Posterior cingulate gyrus (tissue), 11 donors: ENCODE measurements at places on chromosomes 5 and 9.

DNA sequence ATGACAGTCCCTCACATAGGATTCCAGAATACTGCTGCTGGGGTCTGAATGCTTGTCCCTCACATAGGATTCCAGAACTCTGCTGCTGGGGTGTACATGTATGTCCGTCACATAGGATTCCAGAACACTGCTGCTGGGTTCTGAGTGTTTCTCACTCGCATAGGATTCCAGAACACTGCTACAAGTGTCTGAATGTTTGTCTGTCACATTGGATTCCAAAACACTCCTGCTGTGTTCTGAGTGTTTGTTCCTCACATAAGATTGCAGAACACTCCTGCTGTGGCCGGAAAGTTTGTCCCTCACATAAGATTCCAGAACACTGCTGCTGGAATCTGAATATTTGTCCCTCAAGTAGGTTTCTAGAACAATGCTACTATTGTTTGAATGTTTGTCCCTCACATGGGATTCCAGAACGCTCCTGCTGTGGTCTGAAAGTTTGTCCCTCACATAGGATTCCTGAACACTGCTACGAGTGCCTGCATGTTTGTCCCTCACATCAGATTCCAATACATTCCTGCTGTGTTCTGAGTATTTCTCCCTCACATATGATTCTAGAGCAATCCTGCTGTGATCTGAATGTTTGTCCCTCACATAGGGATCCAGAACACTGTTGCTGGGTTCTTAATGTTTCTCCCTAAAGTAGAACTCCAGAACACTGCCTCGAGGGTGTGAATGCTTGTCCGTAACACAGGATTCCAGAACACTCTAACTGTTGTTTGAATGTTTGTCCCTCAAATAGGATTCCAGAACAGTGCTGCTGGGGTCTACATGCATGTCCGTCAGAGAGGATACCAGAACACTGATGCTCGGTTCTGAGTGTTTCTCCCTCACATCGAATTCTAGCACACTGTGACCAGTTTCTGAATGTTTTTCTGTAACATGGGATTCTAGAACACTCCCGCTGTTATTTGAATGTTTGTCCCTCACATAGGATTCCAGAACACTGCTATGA is 200.4 kb downstream of the FOXD4L6 start:
- no peak for DNase-seq

DNA sequence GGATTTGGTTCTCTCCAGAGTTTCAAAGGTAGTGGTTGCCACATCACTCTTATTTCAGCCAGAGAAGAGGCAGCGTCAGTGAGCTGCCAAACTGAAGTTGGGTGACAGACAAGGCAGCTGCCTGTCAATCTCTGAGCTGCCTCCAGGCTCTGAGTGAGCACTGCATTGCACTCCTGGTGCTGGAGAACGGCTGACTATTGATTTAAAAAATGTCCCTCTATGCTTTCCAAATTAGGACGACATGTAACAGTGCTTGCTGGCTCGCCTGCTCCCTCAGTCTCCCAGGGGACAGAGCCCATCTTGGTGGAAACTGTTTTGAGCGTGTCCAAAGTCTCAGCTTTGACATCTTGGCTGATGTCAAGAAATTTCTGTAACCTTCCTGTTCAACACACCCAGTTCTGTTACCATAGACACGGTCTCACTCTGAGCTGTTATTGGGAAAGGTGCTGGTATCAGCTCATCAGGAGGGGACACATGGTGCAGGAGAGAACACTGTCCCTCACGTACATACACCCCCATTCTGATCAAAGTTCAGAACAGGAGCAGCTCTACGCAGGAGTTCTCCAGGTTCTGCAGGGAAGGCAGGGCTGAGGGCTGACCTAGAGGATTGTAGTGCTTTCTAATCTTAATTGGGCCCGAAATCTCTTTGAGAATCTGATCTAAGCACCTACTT is 15.7 kb downstream of the PCDH12 start:
- DNase-seq, result no peak

GRCh38 chr9:69131682-69132081 is 42.4 kb upstream of the TJP2 start:
- DNase-seq, result no peak

DNA sequence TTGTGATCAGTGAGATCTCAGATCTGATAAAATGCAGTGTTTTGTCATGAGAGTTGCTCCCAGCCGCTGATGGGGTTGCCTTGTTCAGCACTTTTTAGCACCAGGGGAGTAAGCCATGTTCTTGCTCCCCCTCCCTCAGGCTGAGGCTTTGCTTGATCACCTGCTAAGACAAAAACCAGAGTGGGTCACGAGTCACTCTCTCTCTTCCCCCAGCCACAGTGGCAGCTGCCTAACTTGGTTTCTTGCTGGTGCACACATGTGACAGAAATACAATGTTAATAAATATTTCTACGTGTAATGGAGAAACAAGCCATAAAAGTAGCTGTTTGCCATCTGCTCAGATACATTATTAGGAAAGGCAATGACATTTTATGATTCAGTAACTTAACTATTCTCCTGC is 212.4 kb upstream of the DMRT1 start:
- no peak for DNase-seq

DNA sequence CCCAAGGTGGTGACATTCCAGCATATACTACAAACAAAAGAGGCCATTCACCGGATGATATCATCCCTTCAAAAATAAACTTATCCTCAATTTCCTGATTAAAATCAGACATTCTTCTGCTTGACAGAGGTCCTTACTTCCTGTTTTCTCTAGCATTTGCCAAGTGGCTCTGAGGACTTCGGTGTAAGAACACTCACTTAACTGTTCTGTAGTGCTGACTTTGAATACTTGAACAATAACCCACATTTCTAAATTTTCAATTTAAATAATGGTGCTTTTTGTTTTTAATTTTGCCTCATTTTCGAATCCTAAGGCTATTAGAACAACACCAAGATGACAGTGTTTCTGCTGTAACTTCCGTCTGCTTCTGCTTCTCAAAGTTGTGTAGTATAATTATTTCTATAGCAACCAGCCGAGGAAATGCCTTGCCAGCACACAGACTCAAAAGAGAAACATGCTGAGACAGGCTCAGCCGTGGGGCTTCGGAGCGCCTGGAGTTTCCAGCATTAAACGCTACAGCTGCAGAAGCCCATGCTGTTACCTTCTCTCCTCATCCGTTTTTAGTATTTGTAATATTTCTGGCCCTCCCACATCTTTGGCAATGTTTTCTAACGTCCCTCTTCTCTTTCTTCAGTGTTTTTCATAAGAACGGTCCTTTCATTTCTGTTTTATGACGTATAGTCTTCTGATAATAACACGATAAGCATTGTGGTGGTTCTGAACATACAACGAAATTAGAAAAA is 19.5 kb upstream of the ANXA1 start:
- peak; percentile 93 for DNase-seq

- DNase-seq, result no peak
Observed at GRCh38 chr5:5705010-5705409, 282.5 kb downstream of the ICE1 start.

GRCh38 chr9:128102861-128103588 is 24.5 kb downstream of the PTGES2 start:
- DNase-seq, result peak; percentile 78

DNA sequence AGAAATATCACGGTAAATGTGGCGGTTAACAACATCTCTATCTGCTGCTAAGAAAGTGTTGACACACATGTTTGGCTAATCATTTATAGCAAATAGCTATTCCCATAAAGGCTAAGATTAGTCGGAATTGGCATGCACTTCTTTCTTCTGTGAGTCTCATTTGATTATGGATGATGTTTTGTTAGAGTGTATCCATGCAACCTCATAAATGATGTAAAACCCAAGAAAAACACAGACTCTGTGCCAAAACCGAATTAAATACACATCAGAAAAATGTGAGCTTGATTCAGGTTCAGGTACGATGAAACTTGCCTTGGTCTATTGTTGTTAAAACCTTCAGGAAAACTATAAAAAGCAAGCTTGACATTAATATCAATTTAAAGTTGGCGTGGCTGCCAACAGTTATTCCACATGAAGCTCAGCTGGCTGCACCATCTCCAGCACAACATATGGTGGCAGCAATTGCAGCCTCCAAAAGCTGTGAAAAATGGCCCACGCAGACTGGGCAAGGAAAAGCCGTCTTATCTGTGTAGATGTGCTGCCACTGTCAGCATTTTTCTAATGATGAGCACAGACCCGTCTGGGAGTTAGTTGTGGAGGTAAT is 41.1 kb upstream of the ICE1 start:
- peak; percentile 93 for DNase-seq

DNA sequence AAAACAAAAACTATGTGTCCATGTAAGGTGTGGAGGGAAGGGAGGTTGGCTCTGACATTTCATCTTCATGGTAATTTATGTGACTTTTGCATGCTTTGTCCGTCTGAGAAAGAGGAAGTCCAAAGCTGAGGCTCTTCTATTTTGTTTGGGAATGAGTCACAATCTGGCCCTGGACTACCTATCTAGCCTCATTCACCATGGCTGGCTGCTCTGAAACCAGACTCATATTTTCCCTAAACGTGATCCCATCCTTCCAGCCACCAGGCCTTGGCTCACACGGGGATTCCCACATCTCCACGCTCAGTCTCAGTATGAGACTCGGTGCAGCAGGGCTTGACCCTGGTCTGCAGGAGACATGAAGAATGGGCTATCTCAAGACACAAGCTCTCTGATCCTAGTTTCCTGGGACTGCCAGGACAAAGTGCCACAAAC is 672.8 kb downstream of the ACTL7B start:
- DNase-seq, result no peak

DNA sequence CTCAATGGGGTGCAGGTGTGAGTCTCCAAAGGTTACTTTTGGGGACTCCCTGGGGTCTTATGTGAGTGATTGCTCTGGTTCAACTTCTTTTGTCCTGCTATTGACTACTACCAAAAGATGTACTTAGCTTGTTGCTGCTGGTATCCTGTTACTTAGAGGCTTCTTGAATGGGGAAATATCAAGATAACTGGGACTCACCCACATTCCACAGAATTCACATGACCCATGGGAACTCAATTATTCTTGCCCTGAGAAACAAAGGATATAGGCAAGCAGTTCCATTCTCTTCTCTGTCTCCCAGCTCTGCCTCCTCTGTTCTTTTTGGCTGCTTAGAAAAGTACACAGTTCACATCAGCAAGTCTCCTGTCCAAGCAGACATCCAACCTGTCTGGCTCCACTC is 105.9 kb downstream of the UNC13B start:
- no peak for DNase-seq

GRCh38 chr5:96017951-96018350 is 56.3 kb upstream of the ELL2 start:
- no peak for DNase-seq

DNA sequence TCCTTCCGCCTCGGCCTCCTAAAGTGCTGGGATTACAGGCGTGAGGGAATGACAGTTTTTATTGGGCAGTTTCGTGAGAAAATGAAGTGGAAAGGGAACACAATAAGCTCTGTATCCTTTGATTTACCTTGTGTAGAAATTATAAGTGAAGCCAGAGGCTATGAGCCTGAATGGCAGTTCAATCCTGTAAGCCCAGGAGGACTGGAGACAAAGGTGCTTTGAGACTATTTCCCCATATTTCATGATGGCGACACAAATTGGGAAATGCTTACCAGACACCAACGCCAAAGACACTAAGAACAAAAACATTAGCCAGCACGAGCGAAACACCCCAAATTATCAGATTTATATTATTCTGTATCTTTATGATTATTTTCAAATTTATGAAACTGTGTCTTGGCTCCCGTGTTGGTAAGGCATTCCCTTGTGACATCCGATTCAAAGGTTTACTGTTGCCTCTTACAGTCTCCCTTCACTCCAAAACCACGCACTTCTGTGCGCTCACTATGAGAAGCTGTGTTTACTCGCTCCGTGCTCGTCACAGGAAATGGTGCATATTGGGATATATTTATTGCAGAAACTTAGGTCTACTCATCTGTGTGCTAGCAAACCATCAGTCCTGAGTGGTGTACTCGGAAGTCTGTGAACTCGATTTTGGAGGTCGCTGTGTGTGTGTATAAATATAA is 73.9 kb downstream of the SH3PXD2B start:
- DNase-seq, result no peak

GRCh38 chr5:142770650-142771609 is 753 bp downstream of the ARHGAP26 start:
- DNase-seq, result no peak

DNA sequence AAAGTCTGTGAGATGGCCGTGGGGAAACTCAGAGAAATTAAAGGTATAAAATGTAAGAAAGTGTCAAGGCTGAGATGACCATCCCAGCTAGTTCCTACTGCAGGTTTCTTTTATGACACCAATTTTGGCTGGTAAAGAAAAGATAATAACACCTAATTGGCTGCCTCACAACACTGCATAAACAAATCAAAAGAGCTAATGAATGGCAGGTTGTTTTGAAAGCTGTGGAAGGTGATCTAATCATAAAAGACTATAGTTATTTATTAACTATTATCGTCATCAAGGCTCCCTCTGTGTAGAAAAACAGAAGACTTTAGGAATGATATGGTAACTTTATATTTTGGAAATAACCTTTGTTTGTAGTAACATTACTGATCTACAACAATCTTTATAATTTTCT is 3.5 kb upstream of the SPINK5 start:
- DNase-seq, result no peak

DNA sequence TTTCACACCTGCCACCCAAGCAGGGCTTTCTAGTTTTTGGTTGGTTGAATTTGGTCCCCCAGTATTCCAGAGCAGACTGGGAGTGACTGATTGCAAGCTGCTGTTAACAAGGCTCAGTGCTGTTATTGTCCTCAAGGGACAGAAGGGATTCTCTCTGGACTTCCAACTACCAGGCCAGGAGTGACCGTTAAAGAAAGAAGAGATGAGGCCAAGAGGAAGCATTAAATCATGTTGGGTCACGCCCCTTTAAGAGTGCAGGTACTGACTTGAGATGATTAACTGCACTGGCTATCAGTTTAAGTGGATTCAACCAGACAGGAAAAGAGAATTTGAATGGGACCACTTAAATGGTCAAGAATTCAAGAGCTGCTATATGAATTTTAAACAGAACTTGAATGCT is 220.8 kb upstream of the PCSK5 start:
- no peak for DNase-seq

DNA sequence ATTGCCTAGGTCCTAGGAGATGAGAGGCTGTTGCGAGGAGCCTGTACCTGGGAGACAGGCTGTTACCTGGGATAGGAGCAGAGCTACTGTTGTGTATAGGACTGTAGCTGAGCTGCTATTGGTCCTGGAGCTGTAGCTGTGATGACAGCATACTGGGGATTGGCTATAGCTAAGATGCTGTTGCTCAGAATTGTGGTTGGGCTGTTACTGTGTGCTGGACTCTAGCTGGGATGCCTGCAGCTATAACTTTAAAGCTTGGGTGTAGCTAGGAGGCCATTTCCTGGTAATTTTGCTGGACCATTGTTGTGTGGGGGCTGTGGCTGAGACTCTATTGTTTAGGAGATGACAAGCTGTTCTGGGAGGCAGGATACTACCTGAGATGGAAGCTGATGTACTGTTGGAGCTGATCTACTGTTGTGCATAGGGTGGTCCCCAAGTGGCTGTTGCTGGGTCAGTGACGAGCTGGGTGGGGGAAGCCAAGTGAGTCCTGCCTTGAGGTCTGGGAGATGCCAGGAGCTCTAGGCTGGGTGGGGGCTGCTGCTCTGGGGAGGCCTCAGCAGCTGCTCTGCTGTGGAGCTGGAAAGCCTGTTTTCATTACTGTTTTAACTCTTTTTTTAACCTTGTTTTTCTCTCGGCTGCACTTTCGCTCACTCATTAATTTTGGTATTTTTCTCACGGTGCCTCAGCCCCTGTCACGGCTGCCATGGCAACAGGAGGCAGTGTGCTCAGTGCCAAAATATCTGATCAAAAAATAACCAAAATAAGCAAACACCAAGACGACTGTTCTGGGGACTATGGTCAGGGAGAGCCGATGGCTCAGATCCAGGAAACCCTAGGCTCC is 3.0 kb upstream of the PCDH1 start:
- DNase-seq, result no peak
